ENCODE measurements at places on chromosomes 5 and 9.

- no peak for DNase-seq
Measured at GRCh38 chr5:172632346-172633092, 8.5 kb upstream of the NEURL1B start.

GRCh38 chr9:16501726-16502125, 368.7 kb downstream of the BNC2 start:
- DNase-seq: no peak

- no peak for DNase-seq
Measured at GRCh38 chr9:32992595-32993238, 8.7 kb downstream of the APTX start.

DNA sequence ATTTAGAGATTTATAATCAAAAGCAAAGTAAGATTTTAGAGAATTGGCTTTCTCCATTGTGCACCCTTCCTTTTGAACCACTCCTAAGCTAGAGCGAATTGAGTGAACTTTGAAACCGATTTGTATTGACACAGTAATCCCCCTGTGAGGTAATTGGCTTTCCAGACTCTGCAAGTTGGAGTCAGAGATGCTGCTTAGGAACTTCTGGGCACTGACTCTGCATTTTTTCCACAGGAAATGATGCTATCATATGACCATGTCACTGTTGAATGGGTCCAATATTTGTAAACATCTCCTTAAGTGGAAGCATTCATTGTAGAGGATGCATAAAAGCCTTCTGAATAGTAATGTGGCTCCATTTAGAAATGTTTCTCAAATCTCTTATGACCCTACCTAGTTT, 394.4 kb upstream of the ZNF608 start:
- DNase-seq: peak; percentile 90

- no peak for DNase-seq
Measured at GRCh38 chr5:90503596-90503995, 25.8 kb downstream of the LYSMD3 start.

GRCh38 chr9:16085167-16085726, 532.4 kb downstream of the CCDC171 start:
- no peak for DNase-seq

GRCh38 chr5:38677636-38678035, 121.2 kb upstream of the LIFR start:
- no peak for DNase-seq

GRCh38 chr5:80934751-80935150, 25.4 kb upstream of the RASGRF2 start:
- DNase-seq: no peak

- DNase-seq: no peak
Measured at GRCh38 chr9:87157366-87158031, 210.2 kb upstream of the GAS1 start.

DNA sequence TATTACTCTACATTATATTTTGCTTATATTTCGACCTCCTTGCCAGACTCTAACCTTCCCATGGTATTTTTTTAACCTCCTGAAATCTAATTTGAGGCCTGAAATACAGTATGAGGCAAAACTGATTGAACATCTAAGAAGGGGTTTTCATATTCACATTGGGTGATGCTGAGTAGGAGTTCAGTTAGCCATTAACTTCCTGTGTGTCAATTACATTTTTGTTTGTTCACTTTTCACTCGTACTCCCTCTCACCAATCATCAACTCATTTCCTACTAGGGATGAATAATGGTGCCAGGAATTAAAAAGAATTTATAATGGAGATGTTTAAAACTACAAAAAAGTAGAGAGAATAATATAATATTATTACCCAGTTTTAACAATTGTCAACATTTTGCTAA, 27.6 kb upstream of the GLRA1 start:
- no peak for DNase-seq

All from AG09319 (cell line).